ENCODE measurements at places on chromosomes 6 and 20.

DNA sequence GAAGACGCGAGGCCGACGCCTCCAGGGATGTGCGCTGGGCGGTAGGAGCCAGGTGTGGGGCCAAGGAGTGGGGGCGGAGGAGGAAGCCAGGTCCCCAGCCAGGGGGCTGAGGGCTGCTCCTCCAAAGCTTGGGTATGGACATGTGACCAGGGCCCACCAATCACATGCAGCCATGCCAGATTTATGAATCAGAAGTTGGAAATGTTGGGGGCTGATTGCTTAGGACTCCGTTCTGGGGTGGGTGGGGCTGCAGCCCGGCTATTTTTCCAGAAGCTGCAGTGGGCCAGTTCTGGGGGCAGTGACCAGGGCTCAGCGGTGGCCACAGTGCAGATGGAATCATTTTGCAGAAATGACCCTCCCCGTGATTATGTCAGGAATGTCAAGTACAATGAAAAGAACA lies 96.0 kb downstream of the CEBPB start:
- no peak for DNase-seq

- DNase-seq: no peak
These were observed 59.1 kb upstream of the CCN6 start for GRCh38 chr6:111994791-111995190.

DNA sequence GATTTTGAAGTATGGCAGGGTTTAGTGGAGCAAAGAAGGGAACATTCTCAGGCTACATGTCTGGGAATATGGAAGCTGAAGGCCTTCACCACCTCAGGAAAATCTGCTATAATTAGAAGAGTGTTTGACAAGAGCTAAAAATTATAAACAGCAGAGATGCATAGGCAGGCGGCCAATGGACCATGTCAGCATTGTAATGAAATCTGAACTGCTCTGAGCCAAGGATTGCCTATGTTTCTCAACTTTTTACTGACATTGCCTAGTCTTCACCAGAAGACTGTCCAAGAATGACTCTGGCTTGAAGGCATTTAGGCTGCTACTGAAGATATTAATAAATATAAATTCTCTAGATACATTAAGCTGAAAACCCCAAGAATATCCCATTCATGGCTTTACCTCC lies 84.1 kb downstream of the C6orf52 start:
- DNase-seq: peak; percentile 17

DNA sequence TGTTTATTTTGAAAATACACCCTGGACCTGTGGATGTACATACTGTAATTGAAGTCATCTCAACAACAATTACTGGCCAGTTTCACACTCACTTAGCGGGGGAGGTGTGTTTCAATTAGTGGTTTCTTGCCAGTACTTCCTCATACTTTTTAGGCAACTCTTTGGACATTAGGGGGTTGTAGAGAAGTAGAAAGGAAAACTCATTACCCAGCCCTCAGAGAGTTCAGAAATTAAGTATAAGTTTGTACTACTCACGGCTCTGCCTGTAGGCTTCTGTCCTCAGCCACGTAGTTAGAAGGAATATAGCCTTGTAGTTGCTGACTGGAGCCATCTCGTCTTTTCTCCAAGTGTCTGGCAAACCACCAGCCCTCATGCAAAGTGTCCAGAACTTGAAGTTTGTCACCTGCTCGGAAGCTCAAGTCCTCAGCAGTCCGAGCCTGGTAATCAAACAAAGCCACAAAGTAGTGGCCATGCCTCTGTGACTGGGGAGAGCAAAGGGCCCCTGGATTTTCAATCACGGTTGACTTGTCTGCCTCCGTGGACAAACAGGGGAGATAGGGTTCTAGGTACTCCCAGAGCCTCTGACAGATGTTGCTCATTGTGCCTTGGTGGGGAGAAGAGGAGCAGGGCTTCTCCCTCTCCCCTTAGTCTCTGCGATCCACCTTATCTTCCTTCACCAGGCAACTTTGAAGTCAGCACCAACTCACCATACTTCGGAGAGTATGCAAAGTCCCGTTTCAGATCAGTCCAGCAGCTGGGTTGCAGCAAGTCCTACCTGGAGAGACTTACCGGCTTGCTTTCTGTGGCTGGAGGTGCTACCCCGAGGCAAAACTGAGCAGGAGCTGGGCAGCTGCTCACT lies 749 bp downstream of the FRK start:
- DNase-seq: peak; percentile 40

GRCh38 chr6:170073846-170074245 lies 217.0 kb downstream of the DLL1 start:
- DNase-seq: peak; percentile 5

- no peak for DNase-seq
These were observed 9.3 kb downstream of the IP6K3 start for GRCh38 chr6:33737267-33738026.

GRCh38 chr6:129936329-129937165 lies 75.4 kb upstream of the TMEM244 start:
- peak; percentile 56 for DNase-seq

DNA sequence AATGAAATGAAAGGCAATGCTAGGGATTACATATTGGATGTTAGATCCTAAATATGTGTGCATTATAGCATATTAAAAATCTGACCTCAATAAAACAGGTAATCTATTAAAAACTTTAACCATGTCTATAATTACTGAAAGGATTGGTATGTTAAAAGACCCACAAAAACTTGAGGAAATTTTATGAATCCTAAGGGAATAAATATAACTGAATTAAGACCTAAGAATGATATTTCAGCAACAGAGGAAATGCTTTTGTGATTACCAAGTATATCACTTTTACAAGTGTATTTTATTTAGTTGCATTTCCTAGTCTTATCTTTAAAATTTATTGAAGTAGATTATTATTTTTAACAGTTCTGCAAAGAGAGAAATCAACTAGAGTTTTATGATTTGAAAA lies 571.5 kb downstream of the HDGFL1 start:
- no peak for DNase-seq

- DNase-seq: no peak
These were observed 6.5 kb upstream of the DEFB112 start for GRCh38 chr6:50056242-50056641.

- DNase-seq: no peak
These were observed 64.3 kb downstream of the BCAS4 start for GRCh38 chr20:50859161-50859560.

GRCh38 chr6:23243854-23244253 lies 674.5 kb downstream of the HDGFL1 start:
- no peak for DNase-seq

- DNase-seq: no peak
These were observed 184.2 kb downstream of the EPM2A start for GRCh38 chr6:145551164-145551563.

DNA sequence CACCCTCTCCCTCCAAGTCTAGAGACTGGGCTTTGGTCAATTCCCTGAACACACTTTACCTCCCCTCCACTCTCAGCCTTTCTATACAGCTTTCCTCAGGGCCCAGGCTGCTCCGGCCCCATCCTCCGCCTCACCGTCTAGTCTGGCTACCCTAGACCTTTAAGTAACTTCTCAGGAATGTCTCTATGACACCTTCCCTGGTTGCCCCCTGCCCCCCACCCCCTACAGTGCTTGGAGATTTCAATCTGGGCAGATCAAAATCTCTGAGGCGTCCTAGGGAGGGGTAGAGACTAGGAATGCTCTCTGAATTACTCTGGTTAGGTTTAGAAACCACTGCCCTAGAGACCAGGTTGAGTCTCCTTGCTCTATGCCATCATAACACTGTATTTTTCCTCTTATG lies 6.1 kb downstream of the UBE2J1 start:
- no peak for DNase-seq
